ENCODE measurements at places on chromosomes 2 and 18.

GRCh38 chr18:71008257-71008656 lies 719.4 kb downstream of the SOCS6 start:
- no peak for DNase-seq

DNA sequence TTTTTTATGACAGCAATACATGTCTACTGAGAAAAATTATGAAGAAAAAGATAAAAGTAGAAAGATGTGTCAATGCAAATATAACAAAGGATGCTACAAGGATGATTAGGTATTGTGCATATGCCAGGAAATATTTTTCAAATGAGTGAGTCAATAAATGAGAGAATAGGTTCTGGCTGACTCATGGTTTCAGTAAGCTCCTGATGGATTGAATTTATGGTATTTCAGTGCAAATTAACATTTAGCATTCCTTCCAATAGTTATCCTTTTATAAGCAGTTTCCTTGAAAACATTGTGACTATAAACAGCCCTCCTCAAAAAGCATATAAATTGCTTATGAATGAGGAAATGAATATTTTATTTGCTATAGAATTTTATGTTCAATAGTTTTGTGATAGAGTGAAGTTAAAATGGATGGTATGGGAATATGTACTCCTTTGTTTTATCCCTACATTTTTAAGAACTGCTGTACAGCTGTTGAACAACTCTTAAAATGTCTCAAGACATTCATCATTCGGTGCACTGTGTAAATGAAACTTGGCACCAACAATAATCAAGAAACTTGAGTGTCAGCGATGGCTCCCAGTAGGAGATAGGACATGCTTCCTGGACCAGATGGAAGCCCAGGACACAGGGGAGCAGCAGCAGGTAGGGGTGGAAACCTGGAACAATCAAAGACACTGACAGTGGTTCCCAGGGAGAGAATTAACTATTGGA lies 144.7 kb downstream of the PMAIP1 start:
- DNase-seq, result peak; percentile 28

DNA sequence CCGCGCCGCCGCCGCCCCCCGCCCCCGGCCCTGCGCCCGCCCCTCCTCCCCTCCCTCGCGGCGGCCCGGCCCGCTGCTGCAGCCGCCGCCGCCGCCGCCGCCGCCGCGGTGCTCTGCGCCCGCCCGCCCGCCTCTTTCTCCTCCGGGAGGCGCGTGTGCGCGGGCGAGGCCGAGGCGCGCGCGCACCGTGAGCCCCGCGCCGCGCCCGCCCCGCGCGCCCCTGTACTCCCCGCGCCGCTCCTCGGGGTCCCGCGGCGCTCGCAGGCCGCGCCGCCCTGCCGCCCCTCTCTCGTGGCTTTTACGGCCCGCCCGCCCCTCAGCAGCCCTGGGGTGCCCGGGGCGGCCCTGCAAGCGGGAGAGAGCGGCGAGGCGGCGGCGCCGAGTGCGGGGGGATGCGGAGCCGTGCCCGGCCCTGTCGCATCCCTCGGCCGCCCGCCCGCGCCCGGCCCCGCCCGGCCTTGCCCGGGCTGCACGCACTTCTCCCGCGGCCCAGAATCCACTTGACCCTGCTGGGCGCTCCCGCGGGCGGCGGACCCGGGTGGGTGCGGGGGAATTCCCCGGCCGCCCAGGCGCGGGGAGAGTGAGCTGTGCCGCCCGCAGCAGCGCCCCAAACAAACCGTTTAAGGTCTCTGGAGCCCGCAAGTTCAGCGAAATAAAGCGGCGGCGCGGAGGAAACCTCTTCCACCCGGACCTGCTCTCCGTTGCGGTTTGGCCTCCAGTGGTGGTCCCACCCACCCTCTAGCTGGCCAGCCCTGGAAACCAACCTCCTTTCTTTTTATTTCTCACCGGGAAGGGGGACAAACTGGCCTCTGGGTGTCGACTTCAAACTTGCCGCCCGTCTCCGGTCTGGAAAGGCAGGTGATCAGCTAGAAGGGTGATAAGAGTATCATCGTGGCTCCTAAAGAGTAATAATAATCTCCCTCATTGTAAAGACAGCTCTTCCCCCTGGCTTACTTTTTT lies 37.4 kb downstream of the AFF3 start:
- DNase-seq, result no peak

- peak; percentile 49 for DNase-seq
Observed at GRCh38 chr2:160582490-160583145, 89.0 kb upstream of the RBMS1 start.

DNA sequence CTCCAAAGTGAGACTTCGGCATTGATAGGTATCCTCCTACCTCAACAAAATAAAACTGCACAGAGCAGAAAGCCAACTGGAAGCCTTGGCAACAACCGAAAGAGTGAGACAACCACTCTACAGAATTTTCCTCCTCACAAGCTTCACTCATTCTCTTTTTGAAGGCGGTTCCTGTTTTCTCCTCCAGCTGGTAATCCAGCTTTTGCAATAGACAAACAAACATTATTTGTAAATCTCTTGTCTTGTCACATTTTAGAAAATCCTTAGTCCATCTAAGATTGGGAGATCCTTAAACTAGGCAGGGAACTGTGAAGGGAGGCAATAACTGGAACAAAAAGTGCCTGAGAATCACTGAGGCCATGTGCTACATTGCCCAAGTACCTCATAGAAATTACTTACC lies 332.4 kb downstream of the BCL11A start:
- no peak for DNase-seq

DNA sequence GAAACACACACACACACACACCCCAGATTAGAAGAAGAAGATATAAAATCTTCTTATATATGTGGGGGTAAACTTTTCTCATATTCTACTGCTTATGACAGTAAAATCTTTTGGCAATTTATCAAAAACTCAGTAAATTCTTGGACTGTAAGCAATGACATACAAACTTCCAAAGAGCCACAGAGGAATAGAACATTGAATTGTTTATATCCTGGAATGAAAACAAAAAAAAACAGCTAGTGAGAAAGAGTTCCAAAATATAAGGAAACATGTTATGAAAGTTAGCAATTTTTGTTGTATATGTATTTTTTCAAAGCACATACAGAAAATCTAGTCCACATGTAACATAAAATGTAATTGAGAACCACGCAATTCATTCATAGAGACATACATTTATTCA lies 764.9 kb downstream of the DSC3 start:
- no peak for DNase-seq

DNA sequence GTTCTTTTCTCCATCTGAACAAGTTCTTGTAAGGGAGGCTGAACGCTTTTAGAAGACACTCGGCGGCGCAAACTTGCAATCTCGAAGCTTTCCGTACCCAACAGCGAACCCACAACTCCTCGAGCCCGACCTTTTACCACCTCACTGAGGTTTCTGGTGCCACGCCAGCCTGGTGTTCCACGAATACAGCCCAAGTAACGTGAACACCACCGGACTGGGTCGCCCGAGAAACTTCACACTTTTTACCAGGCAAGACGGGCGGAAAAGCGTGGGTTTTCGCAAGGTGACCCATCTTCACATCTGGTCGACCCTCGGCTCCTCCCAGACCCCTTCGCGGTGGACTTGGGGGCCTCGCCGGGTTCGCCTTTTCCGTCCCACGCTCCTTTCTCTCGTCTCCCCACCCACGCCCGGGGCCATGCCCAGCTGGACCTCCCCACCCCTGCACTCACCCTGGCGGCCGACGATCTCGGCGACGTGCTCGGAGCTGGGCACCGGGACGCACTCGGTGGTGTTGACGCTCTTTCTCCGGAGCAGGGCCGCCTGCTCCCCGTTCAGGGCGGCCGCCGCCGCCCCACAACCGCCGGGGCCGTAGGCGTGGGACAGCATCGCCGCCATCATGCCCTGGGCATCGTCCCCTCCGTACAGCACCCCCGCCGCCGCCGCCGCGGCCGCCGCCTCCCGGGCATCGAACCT lies 1.2 kb downstream of the MEX3C start:
- DNase-seq, result no peak

DNA sequence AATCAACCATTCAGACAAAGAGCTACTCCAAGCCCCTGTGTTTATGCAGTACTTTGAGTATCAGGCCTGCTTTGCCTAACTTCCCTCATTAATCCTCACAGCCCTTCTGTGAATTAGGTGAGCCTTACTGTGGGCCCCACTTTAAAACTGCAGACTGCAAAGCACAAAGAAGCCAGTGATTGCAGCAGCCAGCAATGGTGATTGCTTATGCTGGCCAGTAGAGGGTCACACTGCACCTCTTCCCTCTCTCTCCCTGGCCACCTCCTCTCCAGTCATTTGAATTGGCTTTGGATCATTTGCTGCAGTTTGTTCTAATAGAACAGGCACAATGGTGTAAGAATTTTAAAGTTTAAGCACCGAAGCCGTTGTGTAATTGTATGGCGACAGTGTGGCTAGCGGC lies 229.9 kb downstream of the AGPS start:
- DNase-seq, result no peak

- no peak for DNase-seq
Observed at GRCh38 chr2:12720278-12720620, 3.5 kb downstream of the TRIB2 start.

- no peak for DNase-seq
Observed at GRCh38 chr18:9902832-9903231, 11.0 kb upstream of the VAPA start.

DNA sequence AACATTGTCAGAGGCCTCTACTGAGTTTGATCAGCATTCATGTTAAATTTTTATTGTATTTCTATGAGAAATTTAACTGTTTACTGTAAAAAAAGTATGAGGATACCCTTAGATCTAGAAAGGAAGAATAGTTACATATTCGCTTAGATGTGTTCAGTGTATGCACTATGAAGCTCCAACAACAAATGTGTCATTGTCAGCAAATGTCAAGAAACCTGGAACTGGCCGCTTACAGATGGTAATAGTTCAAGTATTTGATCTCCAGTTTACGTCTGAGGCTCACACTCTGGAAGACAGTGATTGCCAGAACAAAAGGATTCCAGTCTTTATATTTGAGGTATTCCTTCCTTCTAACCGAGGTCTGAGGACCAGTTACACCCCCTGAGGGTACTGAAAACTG lies 921.2 kb upstream of the LRRTM1 start:
- DNase-seq, result no peak

- peak; percentile 64 for DNase-seq
Observed at GRCh38 chr2:182650704-182651103, 65.4 kb upstream of the DNAJC10 start.

DNA sequence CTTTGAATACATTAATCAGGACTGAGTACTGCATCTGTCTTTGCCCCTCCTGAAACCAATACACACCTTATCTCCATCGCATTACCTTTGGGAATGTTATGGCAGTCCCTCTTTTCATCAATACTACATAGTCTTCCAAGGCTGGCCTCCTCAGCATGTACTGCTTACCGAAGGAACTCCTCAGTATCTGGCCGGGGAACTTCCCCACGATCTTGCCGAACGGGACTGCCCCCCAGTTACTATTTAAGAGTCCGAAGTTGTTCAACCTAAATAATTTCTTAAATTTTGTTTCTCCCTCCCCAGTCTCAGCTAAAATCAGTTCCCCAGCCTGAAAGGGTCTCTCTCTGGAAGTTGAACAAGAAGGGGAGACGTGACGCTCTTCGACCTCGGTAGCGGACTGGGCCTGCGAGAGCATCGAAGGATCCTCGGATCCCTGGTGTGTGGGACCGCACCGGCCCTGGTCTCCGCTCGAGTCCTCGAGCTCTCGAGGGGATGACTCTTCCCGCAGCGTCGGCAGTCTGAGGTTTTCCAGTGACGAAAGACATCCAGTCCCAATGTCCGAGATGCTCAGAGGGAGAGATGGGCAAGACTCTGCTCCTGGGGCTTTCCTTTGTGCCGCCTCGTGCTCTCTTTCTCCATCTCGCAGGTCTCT lies 489 bp downstream of the TRMT61B start:
- DNase-seq, result no peak

GRCh38 chr2:145036421-145037011 lies 516.6 kb upstream of the ZEB2 start:
- DNase-seq, result no peak

DNA sequence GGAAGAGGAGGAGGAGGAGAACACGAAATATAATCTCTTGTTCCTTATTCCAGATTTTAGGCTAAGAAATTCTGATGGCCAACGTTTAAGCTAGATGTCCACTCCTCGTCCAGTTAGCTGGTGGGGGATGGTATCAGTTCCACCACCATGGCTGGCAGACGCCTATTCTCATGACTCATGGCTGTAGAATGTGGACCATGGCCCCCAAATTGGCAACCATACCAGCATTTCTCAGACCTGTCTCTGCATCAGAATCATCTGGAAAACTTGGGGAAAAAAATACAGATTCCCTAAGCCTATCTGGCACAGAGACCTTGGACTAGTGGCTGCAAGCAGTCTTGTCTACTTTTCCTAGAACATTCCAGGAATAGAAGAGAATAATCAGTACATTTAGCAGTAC lies 267.7 kb upstream of the SIX2 start:
- no peak for DNase-seq

- no peak for DNase-seq
Observed at GRCh38 chr2:174510583-174511189, 23.9 kb upstream of the GPR155 start.

GRCh38 chr2:68937346-68938055 lies 15.2 kb downstream of the GKN2 start:
- DNase-seq, result no peak

DNA sequence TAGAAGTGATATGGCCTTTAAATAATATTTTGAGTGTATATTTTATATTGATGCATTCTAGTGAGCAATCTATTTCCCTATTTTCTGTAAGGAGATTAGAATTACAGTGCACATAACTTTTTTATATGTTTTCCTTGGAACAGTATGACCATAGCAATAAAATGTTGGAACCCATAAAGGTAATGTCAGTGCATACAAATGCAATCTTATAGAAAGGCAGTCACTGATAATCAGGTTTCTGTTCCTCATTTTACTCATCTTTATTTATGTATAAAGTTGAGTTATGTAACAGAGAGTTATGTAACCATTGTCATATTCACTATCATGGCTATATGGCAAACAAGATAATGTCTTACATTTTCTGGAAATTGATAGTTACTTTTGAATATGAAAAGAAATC lies 179.9 kb upstream of the NETO1 start:
- DNase-seq, result no peak

DNA sequence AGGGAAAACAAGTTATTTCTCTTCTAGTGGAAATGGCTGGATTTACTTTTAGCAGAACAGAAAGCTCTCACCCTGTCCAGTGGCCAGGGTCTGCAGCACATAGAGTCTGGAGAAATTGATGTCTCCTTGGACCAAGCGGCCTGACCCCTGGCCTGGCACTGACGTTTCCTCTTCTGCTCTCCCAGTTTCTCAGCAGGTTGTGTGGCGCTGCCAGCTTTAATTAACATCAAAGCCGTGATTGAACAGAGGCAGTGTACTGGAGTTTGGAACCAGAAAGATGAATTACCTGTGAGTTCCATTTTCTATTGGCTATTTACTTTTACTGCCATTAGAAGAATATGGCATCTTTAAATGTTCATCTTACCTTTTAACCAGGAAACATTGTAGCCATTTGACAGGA lies 20.9 kb downstream of the CD8A start:
- no peak for DNase-seq

Data from fibroblast of the conjunctiva (primary cell).